ENCODE measurements at places on chromosomes 3 and 15. TPM values are rescaled to one million over a fixed set of nuclear protein-coding genes. Genes with fewer than 3 reads are reported as not detected.

GRCh38 chr3:156723182-156723619, 48.8 kb downstream of the TIPARP start:
- H3K27me3 ChIP-seq: no peaks in the 10 kb centered on the region
- H3K27ac ChIP-seq: no peak overlapping the region
- no peaks in the 10 kb centered on the region for H3K36me3 ChIP-seq
- no peak overlapping the region for H3K4me3 ChIP-seq
- peaks cover 6% of the 10 kb centered on the region for H3K4me1 ChIP-seq

- peaks cover 25% of the 10 kb centered on the region for H3K36me3 ChIP-seq
- DNase-seq: no peak
- H3K27ac ChIP-seq: peak overlapping the region; percentile 69
- no peaks in the 10 kb centered on the region for H3K27me3 ChIP-seq
- H3K4me3 ChIP-seq: peak overlapping the region; percentile 84
Measured at GRCh38 chr3:148992635-148993255, 1.4 kb downstream of the GYG1 start.

GRCh38 chr15:83458381-83458780, 11.2 kb downstream of the SH3GL3 start:
- H3K4me3 ChIP-seq: no peak overlapping the region
- H3K27me3 ChIP-seq: no peaks in the 10 kb centered on the region
- no peak overlapping the region for H3K27ac ChIP-seq
- no peak for DNase-seq
- no peaks in the 10 kb centered on the region for H3K4me1 ChIP-seq

FBLN2 gene
- total RNA-seq: 1.6 TPM

OIP5 gene
- total RNA-seq: 1.4 TPM

DNA sequence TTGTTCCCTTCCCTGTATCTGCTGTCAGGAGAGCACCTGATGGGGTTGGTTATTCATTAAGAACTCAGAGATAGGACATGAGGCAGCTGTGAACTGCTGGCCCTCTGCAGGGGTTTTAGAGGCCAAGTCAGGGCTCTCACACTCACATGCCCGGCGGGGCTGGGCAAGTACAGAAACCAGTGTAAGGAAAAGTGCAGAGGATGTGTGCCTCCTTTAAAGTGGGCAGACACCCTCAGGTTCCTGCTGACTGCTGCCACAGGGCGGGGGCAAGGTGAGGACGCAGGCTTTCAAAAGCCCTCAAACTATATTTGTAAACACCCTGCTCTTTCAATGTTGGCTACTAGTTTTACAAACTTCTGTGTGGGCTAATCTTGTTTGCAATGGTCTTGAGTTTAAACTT, 22.4 kb downstream of the CXCR6 start:
- H3K27ac ChIP-seq: no peak overlapping the region
- H3K36me3 ChIP-seq: peaks cover 95% of the 10 kb centered on the region
- no peak overlapping the region for H3K4me3 ChIP-seq
- H3K27me3 ChIP-seq: no peaks in the 10 kb centered on the region
- no peak for DNase-seq
- peaks cover 12% of the 10 kb centered on the region for H3K4me1 ChIP-seq

DNA sequence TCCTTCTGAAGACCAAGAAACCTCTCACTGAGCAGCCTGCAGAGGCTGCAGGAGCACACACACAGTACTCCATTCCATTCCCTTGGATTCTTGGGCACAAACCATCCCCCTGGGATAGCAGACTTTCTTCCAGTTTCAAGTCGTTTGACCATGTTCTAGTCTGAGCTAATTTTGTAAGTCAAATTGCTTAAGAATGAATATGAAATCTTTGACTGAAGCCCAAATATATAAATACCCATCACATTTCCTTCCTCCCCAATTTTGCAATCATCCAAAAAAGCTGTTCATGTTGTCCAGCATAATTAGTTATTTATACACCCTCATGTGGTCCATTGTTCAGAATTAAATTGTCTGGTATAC, 231.2 kb upstream of the TPRG1 start:
- no peak for DNase-seq
- peaks cover 13% of the 10 kb centered on the region for H3K4me1 ChIP-seq
- no peaks in the 10 kb centered on the region for H3K36me3 ChIP-seq
- no peaks in the 10 kb centered on the region for H3K27me3 ChIP-seq
- no peak overlapping the region for H3K4me3 ChIP-seq
- H3K27ac ChIP-seq: no peak overlapping the region

DNA sequence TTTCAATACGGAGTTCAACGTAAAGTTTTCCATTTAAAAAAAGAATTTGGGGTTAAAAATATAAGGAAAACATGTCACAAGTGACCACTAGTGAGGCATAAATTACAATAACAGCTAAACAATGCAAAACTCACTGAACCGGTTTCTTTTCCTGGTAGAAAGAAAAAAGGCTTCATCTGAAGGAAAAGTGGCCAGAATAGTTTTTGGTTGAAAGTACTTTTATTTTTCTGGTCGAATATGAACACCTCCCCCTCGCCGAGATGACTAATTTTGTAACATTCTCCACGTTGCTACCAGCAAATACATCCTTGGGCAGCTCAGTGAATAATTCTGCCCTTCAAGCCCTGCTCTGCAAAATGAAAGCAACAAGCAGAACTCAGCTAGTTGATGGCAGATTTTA, 3.9 kb upstream of the SRGAP3 start:
- no peak overlapping the region for H3K27ac ChIP-seq
- H3K36me3 ChIP-seq: no peaks in the 10 kb centered on the region
- no peak for DNase-seq
- H3K4me1 ChIP-seq: peaks cover 19% of the 10 kb centered on the region
- H3K27me3 ChIP-seq: peaks cover 12% of the 10 kb centered on the region

DNA sequence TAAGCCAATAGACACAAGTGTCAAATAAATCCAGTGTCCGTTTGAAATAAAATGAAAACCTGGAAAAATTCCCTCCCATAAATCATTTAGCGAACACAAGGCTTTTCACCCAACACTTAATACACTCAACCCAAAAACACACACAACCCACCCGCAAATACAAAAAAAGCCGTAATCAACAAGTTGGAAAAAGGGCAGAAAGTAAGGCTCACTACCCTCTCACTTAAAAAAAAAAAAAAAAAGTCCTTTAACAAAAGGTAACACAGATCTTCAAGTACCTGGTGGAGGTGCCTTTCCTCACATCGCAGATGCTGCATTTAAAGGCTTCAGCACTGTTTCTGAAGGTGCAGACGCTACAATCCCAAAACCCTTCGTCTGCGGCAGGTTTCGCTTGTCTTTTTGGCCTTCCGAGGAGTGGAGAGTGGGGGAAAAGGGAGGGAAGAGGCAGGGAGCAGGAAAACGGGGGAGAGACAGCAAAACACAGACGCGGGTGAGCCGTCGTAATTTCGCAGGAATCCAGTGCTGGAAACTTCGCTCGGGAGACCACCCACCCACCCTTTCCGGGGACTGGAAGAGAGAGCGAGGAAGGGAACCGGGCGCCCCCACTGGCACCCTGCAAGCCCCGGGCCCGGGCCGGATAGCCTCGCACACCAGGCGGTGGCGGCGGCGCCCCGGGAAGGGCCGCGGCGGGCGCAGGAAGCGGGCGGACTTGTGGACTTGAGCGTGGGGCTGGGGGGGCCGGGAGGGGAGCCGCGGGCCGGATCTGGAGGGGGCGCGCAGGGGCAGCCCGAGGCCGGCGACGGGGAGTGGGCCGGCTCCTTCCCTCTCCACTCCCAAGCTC, 401.8 kb downstream of the SHQ1 start:
- peaks cover 55% of the 10 kb centered on the region for H3K4me1 ChIP-seq
- DNase-seq: no peak
- peak within 1 kb of the TSS; percentile 95 for H3K27ac ChIP-seq
- H3K36me3 ChIP-seq: peaks cover 19% of the 10 kb centered on the region
- peak within 1 kb of the TSS; percentile 100 for H3K4me3 ChIP-seq

GRCh38 chr3:139264375-139264774, 79.4 kb upstream of the MRPS22 start:
- H3K4me3 ChIP-seq: no peak overlapping the region
- H3K4me1 ChIP-seq: no peaks in the 10 kb centered on the region
- no peak for DNase-seq
- no peaks in the 10 kb centered on the region for H3K36me3 ChIP-seq
- peaks cover 5% of the 10 kb centered on the region for H3K27me3 ChIP-seq
- no peak overlapping the region for H3K27ac ChIP-seq

ARPP21 gene
- total RNA-seq: not detected

MYZAP gene
- total RNA-seq: 0.88 TPM

INTS14 gene
- 41.2 TPM for total RNA-seq

DNA sequence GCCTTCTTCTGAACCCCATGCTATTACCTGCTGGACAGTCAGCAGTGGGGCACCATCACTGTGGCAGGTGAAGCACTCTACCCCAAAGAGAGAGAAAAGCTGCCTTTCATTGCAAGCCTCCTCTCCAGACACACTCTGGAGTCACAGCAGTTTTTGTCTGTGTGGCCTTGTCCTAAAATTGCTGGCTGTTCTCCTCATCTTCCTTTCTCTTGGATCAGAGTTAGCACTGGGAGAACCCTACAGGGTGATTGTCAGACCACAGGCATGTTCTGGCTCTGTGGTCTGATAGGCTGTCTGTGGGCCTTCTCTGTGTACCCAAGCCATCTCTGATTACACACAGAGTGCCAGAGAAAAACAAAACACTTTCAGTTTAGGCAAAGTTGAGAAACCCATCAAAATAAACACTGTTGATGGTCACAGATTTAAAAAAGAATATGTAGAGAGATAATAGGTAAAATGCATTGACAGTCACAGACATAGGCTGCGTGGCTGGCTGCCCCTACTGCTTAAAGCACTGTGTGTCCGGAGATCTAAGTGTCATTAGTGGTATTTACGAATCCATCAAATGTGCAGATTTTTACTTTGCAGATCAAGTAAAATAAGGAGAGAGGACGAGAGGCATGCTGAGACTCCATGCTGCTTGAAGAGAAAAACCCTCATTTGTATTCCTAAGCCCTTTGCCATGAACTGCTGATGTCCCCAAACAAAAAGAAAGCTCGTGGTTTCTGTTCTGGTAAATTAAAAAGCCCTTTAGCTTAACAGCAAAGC, 689.9 kb downstream of the TUSC7 start:
- DNase-seq: no peak
- no peak overlapping the region for H3K27ac ChIP-seq
- H3K4me1 ChIP-seq: no peaks in the 10 kb centered on the region
- H3K4me3 ChIP-seq: no peak overlapping the region
- no peaks in the 10 kb centered on the region for H3K27me3 ChIP-seq

PLSCR4 gene
- total RNA-seq: not detected

TYRO3 gene
- 0.22 TPM for total RNA-seq

GRCh38 chr3:26118165-26118564, 328.3 kb downstream of the OXSM start:
- DNase-seq: no peak
- peaks cover 4% of the 10 kb centered on the region for H3K4me1 ChIP-seq
- H3K4me3 ChIP-seq: no peak overlapping the region
- no peak overlapping the region for H3K27ac ChIP-seq
- H3K36me3 ChIP-seq: no peaks in the 10 kb centered on the region

ANKUB1 gene
- not detected for total RNA-seq

- no peaks in the 10 kb centered on the region for H3K4me1 ChIP-seq
- no peak for DNase-seq
- H3K36me3 ChIP-seq: no peaks in the 10 kb centered on the region
- H3K27me3 ChIP-seq: no peaks in the 10 kb centered on the region
Measured at GRCh38 chr15:33119865-33120264, 74.6 kb downstream of the FMN1 start.

DNA sequence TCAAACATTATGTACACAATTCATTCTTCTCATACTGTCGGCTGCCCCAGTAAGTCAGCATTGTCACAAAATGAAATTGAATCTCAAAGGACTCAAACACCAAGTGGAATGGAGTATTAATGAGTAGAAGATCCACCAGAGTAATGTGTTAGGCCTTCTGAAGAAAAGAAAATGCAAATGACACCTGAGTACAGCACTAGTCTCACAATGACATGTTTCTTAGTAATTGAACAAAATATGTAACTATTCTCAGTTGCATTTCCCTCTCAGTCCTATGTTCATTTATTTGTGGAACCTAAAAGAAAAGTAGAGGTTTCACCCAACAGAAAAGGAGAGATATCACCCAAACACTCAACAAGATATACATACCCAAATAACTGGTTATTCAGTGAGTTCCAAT, 283.9 kb upstream of the THBS1 start:
- peaks cover 2% of the 10 kb centered on the region for H3K27me3 ChIP-seq
- no peaks in the 10 kb centered on the region for H3K36me3 ChIP-seq
- DNase-seq: no peak
- no peak overlapping the region for H3K4me3 ChIP-seq
- H3K27ac ChIP-seq: no peak overlapping the region
- H3K4me1 ChIP-seq: no peaks in the 10 kb centered on the region

IL17RC gene
- 0.29 TPM for total RNA-seq

DNA sequence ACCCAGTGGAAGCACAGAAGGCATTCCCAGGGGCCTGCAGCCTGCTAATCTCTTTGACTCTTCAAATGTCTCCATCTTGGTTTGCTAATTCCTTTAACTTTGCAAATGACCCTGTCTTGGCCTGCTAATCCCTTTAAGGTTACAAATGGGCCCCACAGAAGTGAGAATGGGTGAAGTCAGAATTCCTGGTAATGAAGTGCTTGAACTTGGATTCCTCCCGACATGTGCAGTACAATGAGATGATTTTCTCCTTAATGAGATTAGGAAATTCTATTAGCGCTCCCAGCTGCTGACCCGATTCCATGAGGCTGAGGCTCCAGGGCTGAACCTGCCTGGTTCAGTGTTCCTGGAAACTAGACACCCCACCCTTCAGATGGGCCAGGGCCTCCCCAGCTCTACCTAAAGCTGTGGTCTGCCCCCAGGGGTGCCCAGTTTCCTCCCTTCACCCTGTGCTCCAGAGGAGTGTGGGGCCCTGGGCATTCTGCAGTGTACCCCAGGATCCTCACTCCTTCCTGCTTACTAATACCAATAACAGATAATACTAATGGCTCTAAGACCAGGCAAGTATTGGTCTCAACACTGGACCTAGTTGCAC, 47.4 kb downstream of the SCN5A start:
- no peak overlapping the region for H3K27ac ChIP-seq
- no peaks in the 10 kb centered on the region for H3K36me3 ChIP-seq
- no peaks in the 10 kb centered on the region for H3K4me1 ChIP-seq
- no peak for DNase-seq
- no peak overlapping the region for H3K4me3 ChIP-seq
- H3K27me3 ChIP-seq: peaks cover 11% of the 10 kb centered on the region

GRCh38 chr3:177196456-177197040, 734 bp downstream of the TBL1XR1 start:
- peak overlapping the region; percentile 97 for H3K4me3 ChIP-seq
- H3K27ac ChIP-seq: peak overlapping the region; percentile 97
- peak; percentile 52 for DNase-seq
- peaks cover 59% of the 10 kb centered on the region for H3K4me1 ChIP-seq

- H3K27me3 ChIP-seq: peaks cover 2% of the 10 kb centered on the region
- H3K4me3 ChIP-seq: no peak overlapping the region
- H3K4me1 ChIP-seq: peaks cover 2% of the 10 kb centered on the region
- H3K36me3 ChIP-seq: no peaks in the 10 kb centered on the region
- DNase-seq: no peak
Measured at GRCh38 chr3:133862161-133862560, 33.5 kb downstream of the RAB6B start.

GRK7 gene
- not detected for total RNA-seq

SPINK8 gene
- not detected for total RNA-seq

Measured in activated B cell treated with CpG ODN at 0.5 μM for 24 hours (primary cell).